ENCODE measurements at places on chromosomes 7 and 10. TPM values are rescaled to one million over a fixed set of nuclear protein-coding genes. Genes with fewer than 3 reads are reported as not detected.

The TEX36 gene
- not detected for total RNA-seq

The TMEM270 gene
- not detected for total RNA-seq

GRCh38 chr10:28393956-28394568 lies 91.2 kb upstream of the MPP7 start:
- peak; percentile 64 for DNase-seq

GRCh38 chr10:113125612-113126011 lies 175.6 kb downstream of the TCF7L2 start:
- no peak for DNase-seq

DNA sequence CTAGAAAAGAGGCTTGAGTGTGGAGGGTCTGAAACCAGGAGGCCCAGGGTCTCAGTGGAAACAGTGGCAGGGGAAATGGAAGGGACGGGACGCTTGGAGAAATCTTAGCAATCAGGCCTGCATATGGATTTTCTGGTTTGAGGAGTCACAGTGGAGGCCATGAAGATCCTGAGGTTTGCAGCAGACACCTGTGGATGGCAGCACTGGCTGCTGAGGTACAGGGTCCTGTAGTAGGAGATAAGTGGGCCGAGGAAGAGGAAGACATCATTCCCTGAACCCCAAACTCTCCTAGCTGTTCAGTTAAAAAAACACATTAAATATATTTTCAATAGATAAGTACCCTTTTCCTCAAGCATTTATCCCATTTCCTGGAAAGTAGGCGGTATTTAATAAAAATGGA lies 208.8 kb upstream of the IGFBP3 start:
- no peak for DNase-seq

DNA sequence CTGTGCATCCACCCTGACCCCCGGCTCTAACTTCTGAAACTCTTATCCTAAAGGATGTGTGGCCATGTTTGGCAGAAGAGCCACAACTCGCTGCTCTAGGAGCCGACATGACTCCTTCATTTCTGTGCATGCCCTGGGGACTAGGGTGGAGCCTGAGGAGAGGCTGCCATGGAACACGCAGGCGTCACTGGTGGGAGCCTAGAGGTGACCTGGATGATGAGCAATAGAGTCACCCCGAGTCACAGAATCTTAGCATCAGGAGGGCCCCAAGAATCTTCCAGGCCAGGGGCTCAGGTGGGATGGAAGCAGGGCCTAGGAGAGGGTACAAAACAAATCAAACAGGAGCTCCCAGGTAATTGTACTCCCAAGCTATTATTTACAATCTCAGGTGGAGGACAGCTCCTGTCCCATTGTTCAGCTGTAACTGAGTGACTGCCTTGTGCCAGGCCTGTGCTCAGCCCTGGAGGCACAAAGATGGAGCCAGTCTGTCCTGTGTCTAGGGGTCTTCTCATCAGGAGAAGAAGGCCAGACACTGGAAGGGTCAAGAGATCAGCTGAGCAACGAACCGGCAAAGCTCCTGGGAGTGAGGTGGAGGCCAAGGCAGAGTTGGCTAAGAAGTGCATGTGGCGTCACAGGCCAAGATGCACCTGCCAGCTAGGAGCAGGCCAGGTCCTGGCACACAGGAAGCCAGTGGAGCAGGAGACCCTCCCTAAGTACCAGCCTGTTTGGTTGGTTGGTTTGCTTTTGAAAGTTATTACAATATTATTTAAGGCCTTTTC lies 5.8 kb upstream of the ZNF22 start:
- no peak for DNase-seq

- no peak for DNase-seq
Measured at GRCh38 chr7:94028768-94029167, 24.6 kb upstream of the BET1 start.

DNA sequence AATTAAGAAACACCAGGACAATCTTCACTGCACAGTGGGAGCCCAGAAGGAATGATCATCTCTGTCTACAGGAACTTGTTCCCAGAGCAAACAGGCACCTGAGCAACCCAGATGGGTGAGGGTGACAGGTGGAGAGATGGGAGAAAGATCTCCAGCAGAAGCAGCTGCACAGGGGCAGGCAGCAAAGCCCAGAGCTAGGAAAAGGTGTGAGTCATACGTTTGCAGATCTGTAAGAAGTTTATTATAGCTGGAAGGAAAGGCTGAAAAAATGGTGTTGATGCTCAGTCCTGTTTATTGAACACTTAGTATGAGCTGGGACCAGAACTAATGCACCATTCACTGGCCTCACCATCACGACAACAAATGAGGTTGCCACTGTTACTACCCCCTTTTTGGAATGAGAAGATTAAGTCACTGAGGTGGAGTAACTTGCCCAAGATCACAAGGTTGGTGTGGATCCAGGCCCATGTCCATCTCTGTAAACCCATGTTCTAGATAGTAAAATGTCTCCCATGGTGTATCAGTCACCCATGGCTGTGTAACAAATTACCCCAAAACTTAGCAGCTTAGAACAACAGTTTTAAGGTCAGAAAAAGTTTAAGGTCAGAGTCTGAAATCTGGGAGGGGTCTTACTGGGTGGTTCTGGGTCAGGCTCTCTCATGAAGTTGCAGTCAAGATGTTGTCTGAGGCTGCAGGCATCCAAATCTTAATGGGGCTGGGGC lies 506.9 kb downstream of the RPS24 start:
- no peak for DNase-seq
